ENCODE measurements at places on chromosomes 13 and 19.

DNA sequence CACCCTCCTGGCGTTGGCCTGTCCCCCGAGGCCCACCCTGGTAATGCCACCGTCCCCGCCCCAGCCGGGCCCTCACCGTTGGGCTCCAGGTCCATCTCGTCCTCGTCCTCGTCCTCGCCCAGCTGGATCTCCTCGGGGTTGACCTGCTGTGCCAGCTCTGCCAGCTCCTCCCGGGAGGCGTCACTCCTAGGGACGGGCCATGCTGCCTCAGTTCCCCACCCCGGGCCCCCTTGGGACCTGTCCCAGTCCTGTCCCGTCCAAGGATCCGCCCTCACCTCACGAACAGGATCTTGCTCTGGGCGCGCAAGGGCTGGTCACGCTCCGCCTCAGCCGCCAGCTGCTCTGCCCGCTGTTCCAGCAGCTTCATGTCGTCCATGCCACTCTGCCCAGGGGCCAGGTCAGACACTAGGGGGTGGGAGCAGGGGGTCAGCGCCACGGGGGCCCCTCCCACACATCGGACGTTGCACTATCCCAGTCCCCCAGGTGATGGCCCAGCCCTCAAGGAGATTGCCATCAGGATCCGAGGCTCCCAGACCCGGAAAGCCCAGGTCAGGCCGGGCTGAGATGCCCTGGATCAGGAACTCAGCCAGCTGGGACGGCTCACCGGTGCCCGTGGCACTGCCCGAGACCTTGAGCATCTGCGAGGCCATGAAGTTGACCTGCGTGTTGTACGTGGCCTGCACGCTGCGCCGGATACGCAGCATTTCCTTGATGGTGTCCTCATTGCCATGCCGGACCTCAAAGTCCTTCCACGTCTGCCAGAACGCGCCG is 9.5 kb downstream of the XAB2 start:
- no peak for DNase-seq

- DNase-seq: no peak
Observed at GRCh38 chr19:5360003-5360780, 19.6 kb upstream of the PTPRS start.

DNA sequence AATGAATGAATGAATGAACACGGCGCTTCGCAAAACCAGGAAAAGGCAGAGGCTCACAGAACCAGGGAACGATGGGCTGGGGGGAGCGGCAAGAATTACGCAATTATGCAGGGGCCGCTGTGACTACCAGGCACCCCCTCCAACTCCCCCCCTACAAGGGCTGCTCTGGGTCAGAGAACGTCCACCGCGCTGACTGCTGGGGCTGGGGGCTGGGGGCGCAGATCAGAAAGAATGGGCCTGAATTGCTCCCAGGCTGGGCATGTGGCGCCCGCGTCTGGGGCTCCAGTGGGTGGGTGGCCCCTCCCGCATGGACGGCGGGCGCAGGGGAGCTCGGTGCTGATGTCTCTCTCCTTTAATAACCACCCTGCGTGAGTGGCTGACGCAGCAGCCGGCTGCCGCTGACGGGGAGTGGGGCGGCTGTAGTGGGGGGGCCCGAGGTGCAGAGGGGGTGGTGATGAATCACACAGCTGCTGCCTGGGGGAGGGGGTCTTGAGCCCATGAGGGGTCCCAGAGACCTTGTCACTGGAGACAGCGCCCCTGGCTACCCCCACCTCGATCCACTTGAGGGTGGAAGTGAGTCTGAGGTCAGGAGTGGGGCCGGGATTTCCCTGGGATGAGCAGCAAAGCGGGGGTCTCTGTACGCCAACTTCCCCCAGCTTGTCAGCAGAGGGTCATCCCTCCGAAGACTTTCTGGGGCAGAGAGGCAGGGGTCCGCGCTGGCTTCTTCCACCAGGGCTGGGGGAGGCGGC is 1.5 kb upstream of the CIRBP start:
- no peak for DNase-seq

- DNase-seq: no peak
Observed at GRCh38 chr13:49444524-49445395, 686 bp downstream of the SETDB2 start.

GRCh38 chr13:95387733-95388207 is 86.5 kb upstream of the ABCC4 start:
- DNase-seq: no peak

GRCh38 chr13:32311188-32311897 is 3.8 kb downstream of the ZAR1L start:
- no peak for DNase-seq

GRCh38 chr13:49527123-49527522 is 31.4 kb downstream of the PHF11 start:
- DNase-seq: no peak

DNA sequence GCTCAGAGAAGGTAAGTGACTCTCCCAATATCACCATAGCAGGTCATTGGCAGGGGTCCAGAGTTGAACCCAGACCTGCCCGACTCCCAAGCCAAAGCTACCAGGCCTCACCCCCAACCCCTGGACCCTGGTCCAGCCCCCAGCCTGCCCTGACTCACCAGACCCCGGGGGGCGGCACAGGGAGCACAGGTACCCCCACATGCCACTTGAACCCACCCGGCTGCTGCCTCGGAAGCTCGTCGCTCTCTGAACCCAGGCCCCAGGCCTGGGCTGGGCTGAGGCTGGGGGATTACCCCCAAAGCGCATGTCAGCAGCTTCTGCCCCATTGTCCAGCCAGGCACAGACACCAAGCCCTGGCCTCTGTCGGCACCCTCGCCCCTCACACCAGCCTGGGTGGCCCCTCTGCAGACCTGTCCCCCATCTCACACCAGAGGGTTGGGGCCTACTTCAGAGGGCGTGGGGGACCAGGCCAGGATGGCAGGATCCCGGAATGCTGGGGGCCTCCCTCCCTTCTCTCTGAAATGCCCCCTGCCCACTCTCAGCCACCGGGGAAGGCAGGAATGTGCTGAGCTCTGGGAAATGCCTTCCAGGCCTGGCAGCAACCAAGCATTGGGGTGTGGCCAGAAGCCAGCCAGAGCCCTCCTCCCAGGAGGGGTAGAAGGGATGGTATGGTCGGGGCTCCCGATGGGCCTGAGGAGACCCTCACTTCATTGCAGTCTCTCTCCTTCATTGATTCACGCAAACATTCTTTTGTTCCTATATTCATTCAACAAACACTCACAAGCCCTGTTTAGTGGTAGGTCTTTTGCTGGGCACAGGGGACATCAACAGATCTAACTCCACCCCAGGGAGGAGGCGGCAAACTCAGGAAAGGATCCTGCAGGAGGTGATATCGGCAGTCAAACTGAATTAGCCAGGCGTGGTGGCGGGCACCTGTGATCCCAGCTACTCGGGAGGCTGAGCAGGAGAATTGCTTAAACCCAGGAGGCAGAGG is 1.7 kb upstream of the PRX start:
- no peak for DNase-seq

All from activated T-cell treated with anti-CD3 and anti-CD28 coated beads for 1 hour (primary cell).